ENCODE measurements at places on chromosomes 1 and 21.

GRCh38 chr1:226443033-226443432, 35.1 kb upstream of the PARP1 start:
- no peak for DNase-seq

- DNase-seq: no peak
Observed at GRCh38 chr1:212271823-212272485, 13.3 kb upstream of the PPP2R5A start.

DNA sequence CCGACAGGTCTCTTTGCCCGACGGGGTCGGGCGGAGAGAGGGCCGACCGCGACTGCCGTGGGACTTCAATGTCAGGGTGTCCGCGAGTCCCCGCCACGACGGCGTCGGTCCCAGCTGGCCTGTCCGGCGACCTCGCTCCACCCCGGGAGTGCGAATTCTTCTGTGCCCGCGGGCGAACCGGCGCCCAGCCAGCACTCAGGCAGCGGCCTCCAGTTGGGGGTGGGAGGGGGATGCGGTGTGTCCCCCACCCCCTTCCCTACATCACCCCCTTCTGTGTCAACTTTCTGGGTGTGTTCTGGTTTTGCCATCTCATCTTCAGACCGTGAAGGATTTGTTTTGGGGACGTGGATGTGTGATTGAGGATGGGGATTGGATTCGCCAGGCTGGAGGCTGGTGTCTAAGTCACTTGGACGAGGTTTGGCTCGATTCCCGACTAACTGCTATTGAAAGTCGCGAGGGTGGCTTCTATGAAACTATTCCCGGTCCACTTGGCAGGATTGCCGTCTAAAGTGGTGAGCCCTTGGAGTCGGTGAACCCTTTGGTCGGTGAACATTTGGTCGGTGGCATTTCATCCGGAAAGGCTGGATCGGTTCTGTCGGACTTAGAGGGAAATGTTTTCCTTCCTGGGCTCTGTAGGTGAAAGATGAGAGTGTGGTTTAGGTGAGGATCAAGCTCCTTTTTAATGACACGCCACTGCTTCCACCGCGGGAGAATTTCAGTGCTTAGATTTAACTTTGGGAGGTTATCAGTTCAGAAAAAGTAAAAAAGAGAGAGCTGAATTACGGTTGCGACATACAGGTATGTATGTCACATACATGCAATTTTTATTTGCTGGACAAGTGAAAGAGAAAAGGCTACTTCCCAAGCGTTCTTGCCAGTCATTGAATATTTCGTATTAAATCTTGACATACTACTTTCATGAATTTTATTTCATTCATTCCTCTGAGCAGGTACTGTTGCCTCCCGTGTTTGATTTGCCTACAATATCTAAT, 771 bp downstream of the ABCD3 start:
- no peak for DNase-seq

- no peak for DNase-seq
Observed at GRCh38 chr21:18387994-18388393, 15.6 kb downstream of the TMPRSS15 start.

DNA sequence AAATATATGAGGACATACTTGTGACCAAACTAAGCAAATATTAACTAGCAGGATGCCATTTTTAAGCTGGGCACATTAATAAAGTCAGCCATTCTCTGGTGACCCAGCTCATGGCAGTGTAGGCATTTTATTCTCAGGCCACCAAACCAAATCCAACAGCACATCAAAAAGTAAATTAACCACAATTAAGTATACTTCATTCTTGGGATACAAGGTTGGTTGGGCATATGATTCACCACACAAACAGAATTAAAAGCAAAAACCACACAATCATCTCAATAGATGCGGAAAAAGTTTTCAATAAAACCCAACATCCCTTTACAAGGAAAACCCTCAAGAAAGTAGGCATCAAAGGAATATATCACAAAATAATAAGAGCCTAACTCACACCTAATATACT, 101.3 kb downstream of the FAF1 start:
- DNase-seq: no peak

DNA sequence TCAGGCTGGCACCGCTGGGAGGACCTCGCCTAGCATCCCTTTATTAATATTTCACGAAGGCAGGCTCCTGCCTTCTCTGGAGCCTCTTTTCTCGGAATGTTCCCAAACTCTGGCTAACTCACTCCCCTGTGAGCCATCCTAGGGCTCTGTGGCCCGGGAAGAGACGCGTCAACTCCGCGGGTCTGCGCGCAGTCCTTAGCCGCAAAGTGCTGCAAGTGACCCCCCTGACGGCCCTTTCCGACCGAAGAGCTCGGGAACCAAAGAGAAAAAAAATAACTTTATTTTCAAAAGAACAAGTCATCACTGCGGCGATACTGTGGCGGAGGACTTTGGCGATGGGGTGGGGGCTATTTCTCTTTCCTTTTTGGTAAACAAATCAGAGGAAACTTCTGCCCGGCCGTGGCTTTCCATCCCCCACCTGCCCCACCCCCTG, 14.6 kb downstream of the NR5A2 start:
- DNase-seq: no peak

GRCh38 chr21:21955204-21955603, 957.0 kb downstream of the NCAM2 start:
- no peak for DNase-seq

DNA sequence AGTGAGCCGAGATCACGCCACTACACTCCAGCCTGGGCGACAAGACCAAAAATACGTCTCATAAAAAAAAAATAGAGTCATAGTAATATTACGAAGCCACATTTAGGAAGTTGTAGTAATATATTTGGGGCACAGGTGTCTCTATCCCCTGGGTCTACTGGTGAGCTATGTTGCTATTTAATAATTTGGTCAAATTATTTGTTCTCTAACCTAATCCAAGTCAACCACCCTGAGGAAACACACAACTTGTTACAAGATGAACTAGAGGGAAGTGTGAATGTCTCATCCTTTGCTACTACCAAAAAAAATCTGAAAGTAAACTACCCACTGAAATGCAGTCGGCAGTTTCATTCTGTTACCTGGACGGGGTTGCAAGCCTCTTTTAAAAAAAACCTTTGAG, 35.3 kb downstream of the RGS8 start:
- DNase-seq: no peak

DNA sequence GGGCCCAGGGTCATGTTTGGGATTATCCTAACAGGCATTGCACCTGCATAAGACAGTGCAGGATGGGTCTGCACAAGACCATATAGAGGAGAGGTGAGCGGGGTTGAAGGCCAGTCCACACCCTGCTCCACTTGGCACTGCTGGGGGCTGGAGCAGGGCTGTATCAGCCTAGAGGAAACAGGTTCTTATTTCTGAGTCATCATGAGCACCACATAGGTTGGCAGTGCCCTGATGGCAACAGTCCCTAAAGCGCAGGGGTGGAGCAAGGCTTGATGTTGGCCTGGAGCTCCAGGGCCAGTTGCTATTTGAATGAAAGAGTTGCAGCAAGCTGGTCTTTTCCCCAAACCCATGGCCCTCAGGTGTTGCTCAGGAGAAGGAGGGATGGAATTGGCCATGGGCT, 29.8 kb upstream of the BMP8B start:
- DNase-seq: no peak

GRCh38 chr1:110282395-110282794, 56.8 kb upstream of the RBM15 start:
- DNase-seq: no peak

DNA sequence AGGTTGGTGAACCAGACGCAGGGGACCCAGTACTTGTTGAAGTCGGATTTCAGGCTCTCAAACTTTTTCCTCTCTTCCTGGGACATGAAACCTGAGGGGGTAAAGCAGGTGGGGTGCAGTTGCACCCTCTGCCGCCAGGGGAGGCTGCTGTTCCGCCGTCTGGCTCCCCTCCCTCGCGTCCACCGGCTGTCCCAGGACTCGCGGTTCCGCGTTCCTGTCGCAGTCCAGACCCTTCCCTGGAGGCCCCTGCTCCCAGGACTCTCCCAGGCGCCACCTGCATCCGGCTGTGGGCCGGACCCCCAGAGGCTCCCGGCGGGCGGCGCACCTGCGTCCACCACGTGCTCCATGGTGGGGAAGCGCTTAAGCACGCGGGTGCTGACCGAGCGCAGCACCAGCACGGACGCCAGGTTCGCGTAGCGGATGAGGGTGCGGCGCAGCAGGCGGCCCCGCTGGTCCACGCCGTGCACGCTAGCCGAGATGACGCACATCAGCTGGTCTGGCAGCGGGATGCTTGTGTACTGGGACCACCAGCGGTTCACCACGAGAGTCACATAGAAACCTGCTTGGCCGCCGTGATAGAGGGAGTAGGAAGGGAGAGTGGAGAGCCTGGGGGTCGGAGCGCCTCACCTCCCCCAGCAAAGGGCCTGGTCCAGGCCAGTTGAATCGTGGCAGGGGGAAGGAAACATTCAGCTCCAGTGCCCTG, 1.7 kb downstream of the BEST4 start:
- DNase-seq: no peak

DNA sequence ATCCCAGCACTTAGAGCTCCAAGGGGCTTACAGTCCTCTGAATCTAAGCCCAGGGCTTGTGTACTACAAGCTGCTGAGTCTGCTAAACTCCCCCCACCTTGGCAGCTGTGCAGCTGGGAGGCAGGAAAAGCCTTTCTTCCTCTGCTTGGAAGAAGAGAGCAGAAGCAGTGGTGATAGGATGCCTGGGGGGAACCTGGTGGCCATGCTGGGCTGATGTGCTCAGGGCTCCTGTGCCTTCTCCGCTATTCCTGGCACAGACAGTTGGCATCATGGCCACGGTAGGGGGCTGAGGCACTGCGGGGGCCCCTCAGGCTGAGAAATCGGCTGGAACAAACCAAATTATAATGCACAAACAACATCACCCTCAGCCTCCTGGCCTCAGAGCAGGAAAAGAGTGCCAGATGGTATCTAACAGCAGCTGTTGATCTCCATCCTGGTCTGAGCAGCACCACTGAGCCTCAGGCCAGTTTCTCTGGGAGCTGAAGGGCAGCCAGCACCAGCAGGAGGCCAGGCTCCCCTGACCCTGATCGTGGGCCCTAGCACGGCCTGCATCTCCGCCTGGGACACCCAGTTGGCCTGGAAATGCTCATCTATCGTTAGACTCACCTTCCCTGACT, 35.8 kb downstream of the ECE1 start:
- DNase-seq: no peak

- DNase-seq: no peak
Observed at GRCh38 chr1:156436141-156437036, 64.2 kb downstream of the MEF2D start.

- no peak for DNase-seq
Observed at GRCh38 chr1:39381839-39382238, 109.6 kb upstream of the BMP8A start.

DNA sequence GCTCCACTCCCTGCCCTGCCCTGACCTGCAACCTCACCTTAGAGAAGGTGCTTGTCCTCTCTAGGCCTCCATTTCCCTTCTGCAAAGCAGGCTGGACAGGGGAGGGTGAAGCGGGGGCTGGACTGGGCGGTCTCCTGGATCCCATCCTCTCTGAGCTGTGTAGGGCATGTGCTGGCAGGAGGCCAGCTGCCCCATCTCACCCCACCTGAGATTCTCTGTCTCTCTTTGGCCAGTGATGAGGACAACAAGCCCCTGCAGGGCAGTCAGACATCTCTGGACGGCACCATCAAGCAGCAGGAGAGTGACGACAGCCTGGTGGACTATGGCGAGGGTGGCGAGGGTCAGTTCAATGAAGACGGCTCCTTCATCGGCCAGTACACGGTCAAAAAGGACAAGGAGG, 26.9 kb upstream of the CNTN2 start:
- DNase-seq: no peak

DNA sequence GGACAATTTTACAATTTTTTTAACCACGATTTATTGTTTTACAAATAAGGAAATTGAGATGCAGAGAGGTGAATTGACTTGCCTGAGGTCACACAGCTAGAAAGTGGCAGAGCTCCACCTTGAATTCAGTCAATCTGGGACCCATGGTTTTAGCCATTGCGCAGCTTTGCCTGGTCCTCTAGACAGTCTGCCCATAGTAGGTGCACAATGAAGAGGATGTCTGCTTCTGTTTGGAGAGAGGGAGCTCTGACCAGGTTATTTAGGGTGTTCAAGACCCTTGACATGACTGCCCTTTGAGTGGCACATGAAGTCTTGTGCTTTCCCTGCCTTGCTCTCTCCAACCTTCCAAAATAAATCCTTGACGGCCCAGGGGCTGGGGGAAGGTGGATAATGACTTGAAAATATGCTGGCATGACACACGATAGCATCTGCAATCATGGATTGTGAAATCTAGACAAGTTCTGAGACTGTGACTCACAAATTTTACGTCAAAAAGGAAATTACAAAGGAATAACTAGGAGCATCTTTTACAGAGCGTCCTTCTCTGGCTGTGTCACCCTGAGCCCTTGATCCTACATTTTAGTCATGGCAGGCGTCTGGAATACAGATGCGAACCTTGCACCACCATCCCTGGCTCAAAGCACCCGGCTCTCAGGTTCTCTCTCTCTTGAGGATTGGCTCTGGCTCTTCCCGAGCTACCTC, 26.2 kb upstream of the ID3 start:
- no peak for DNase-seq

DNA sequence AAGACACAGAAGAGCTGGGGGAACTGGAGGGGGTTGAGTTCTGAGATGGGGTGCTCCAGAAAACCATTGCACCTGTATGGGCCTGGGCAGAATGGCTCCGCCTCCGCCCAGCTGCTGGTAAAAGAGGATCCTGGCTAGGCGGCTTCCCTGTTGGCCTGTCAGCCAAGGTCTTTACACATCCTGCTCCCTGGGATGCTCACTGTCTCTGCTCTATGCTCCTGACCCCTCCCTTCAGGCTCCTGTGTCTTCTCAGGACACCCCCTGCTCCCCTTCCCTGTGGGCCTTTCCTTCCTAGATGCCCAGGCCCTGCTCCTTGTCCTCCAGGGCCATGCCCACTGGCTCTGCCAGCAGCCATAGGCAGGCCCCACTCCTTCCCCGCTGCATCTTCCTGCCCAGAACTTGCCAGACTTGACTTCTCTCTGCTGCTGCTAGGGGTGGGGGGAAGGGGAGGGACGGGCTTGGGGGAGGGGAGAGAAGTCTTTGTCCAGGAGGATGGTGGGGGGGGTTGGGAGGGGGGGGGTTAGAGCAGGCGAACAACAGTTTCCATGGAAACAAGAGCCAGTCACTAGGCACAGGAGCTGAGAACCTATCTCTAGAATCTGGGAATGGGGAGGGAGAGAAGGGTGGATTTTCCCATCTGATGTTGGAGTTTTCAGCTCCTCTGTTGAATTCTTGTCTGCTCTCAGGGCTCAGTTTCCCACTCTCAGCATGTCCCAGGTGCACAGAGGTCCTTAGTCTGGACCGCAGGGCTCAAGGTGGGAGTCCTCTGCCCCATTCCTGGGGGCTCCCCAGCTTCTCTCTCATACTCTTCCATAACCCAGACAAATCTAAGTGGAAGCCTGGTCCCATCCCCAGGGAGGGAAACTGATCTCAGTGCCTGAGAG, 10.6 kb downstream of the CELSR2 start:
- DNase-seq: no peak
